ENCODE measurements at places on chromosomes 16 and 17.

DNA sequence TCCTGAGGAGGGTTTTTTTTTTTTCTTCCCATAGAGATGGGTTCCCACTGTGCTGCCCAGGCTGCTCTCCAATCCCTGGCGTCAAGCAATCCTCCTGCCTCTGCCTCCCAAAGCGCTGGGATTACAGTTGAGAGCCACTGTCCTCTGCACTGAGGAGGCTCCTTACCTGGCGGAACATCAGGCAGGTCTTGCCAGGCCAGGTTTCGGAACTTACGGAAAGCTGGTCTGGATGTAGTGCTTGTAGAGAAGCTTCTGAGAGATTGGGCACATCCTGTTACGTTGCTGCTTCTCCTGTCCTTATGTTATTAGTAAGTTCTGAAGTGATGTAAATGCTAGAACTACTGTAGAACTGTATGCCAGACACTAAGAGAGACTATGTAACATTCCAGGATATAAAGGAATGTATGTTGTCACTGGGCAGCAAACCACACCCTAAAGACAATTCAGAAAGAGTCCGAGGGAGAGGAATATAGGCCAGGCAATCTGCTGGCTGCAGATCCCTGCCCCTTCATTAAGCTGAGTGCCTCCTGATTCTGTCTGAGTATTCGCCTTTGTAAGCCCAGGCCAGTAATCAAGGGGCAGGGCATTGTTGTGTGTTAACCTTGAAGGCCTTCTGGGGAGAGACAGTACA, 21.1 kb downstream of the ETV4 start:
- no peak for DNase-seq

DNA sequence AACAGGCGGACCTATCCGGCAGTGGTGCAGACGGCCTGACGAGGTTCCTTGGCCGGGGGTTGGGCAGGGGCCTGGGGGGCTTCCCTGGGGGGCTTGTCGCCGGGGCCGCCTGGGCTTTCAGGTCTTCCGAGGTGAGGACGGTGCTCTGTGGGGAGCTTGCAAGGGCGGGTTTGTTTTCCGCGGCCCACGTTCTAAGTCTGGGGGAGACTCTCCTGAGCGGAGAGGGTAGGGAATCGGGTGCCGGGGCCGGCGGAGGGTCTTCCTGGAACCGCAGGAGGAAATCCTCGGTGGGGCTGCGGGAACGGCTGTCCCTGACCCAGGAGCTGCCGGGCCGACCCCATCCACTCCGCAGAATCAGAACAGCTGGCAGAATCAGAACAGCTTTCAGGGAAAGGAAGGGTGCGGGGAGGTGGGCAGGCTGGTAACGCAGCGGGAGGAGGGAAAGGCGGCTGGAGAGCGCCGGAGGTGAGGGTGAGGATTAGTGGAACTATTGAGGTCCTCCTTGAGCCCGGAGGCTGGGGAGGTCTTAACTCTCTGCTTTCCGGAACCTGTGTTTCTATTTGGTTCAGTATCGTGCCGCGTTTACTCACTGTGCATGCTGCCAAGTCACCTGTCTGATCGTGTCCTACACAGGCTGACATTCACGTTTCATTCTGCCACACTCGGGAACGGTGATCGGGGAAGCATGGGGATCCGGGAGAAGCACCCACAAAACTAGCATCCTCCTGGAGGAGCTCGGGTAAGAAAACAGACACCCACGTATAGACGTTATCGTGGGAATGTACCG, 28.9 kb downstream of the CPSF4L start:
- DNase-seq, result no peak

- DNase-seq, result no peak
Observed at GRCh38 chr17:81075307-81075706, 40.4 kb downstream of the BAIAP2 start.

DNA sequence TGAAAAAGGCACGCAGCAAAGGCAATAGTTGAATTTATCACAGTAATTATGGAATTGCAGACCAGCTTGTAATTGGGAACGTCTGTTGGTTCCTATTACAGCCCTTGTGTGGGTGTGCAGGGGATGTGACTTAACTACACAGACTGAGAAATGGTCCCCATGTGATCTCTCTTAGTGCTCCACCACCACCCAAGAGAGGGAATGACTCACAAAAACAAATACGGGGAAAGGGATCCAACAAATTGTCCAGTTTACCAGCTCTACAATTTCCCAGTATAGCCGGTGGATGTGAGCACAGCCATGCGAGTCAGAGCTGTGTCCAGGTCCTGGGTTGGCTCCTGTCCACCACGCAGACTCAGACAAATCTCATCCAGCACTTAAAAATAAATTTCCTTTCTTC, 337.9 kb downstream of the GRIN2A start:
- no peak for DNase-seq

DNA sequence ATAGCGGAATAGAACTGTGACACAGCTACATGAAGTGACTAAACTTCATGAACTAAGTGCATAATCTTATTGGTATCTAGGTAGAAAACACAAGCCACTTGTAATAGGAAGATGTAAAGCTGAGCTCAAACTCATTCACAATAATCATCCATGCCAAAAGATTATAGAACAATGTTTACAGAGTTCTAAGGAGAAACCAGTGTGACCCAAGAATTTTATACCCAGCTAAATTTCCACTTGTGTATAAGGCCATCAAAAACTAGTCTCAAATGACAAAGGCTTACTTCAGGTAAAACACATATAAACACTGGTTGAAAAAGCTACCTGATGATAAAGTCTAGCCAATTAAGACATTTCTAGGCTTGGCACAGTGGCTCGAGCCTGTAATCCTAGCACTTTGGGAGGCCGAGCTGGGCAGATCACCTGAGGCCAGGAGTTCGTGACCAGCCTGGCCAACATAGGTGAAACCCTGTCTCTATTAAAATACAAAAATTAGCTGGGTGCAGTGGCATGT, 16.9 kb upstream of the CPD start:
- DNase-seq, result no peak

DNA sequence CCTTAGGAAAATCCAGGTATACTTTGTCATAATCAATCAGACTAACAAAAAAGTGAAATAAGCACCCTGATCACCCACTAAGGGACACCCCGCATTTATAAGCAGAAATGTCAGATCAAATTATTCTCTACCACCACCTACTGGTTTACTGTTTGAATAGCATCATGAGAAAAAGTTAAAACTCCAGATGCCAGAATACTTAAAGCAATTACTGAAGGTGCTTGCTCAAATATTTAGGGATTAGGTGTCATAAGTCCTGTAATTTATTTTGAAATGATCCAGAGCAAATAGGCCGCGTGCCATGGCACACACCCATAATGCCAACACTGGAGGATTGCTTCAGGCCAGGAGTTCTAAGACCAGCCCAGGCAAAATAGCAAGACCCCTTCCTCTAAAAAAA, 2.3 kb downstream of the TOP2A start:
- DNase-seq, result no peak

GRCh38 chr16:84656649-84657048, 8.3 kb downstream of the KLHL36 start:
- DNase-seq, result no peak

DNA sequence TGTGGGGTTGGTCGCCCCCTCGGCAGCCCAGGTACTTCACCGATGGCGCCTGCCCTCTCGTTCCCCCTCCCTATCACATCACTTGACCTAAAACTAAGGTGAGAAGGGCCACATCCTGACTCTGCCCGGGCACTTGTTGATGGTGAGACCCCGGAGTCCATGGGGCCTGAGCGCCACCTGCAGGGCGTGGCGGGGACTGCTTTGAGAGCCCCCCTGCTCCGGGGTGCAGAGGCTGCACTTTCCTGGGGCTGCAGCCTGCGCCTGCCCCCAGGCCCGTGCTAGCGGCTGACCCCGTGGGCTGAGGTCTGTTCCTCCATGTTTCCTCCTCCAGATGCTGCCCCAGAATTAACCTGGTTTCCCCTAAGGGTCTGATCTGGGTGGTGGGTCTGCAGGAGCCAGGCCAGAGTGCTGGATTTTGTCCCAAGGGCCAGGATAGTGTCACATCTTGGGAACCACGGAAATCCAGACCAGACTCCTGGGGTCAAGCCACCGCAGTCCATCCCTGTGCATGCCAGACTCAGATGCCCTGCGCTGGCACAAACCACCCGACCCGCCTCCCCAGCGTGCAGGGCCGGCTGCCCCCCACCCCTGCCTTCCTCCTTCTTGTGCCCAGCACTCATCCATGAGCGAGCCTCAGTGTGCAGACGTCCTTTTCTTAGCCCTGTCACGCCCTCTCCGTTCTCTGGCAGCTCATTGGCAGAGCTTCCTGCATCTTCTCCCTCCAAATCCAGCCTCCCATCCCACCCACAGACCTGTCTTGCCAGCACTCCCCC, 2.7 kb downstream of the NDUFAF8 start:
- DNase-seq, result peak; percentile 54

GRCh38 chr17:77696151-77696720, 262.3 kb upstream of the TNRC6C start:
- DNase-seq, result no peak

DNA sequence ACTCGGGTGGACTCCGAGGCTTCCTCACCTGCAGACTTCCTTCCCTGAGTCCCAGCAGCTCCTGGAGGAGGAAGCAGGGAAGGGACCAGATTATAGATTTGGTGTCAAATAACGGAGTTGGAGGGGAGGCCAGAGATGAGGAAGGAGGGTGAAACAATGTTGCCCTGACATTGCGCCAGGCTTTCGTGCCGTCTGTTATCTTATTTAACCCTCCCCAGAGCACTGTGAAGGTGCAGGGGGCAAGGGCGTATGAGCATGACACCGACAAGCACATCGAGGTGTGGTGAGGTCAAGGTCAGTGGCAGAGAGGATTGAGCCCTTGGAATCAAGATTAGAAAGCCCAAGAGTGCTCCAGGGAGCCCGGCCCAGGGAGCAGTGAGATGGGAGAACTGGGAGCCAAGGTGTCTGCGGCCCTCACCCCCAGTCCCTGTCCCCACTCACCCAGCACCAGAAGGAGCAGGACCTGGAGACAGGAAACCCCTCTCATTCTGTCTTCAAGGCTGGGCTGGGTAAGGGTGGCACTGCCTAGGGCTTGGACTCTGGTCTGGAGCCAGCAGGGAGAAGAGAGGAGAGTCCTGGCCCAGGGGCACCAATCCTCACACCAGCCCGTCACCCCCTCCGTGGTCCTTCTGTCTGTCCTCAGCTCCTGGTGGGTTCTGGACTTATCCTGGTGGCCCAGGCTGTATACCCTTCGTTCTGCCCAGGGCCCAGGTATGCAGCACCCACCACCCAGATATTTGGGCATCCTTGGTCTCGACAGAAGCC, 1.1 kb downstream of the PRSS33 start:
- DNase-seq, result no peak

GRCh38 chr17:40611840-40612474, 35.7 kb downstream of the SMARCE1 start:
- no peak for DNase-seq

GRCh38 chr17:40108970-40109824, 8.8 kb upstream of the NR1D1 start:
- no peak for DNase-seq

DNA sequence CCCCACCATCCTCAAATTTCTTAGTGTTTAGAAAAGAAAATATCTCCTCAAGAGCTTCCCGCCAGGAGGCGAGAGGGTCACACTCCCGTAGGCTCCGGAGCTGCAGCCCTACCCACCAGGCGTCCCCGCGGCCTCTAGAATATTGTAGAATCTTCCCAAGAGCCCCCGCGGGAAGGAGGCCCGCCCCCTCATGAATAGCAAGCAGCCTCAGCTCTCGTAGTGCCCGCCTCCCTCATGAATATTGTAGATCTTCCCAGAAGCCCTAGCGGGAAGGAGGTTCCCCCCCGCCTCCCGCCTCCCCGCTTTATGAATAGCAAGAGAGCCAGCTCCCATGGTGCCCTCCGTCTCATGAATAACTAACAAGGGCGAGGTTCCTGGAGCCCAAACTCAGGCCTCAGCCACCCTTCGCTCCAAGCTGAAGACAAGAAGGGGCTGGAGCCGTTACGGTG, at the start of gene FBXO47:
FBXO47 (minus strand) TSS at position 114 of the 449 bp plus-strand sequence. CDS start 4,378 bp downstream, outside the sequence.
- DNase-seq, result peak; percentile 42

DNA sequence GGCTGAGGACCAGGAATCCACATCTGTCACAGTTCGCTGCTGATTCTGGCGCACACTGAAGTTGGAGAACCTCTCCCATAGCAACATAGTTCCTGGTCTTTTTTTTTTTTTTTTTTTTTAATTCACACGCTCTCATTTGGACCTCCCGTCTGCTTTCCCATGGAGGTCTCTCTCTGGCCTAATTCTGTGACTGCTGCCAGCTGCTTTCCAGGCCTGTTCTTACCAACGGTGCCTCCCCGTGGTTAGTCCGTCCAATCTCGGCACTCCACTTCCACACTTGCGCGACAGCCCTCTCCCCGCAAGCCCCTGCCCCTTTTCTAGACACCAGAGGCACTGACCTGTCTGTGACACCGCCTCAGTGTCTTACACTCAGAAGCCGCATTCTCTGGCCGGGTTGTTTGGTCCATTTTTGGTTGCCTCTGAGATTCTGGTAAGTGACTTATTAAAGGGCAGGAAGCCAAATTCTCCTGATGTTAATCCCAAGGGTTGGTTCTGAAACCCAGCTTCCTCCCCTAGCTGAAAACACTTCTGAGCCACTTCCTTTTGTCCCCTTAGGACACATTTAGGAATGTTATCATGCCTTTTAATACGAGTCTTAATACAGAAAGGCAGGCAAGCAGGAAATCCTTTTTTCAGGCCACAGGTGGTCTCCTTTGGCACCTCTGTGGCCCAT, 1.1 kb upstream of the AKTIP start:
- no peak for DNase-seq

DNA sequence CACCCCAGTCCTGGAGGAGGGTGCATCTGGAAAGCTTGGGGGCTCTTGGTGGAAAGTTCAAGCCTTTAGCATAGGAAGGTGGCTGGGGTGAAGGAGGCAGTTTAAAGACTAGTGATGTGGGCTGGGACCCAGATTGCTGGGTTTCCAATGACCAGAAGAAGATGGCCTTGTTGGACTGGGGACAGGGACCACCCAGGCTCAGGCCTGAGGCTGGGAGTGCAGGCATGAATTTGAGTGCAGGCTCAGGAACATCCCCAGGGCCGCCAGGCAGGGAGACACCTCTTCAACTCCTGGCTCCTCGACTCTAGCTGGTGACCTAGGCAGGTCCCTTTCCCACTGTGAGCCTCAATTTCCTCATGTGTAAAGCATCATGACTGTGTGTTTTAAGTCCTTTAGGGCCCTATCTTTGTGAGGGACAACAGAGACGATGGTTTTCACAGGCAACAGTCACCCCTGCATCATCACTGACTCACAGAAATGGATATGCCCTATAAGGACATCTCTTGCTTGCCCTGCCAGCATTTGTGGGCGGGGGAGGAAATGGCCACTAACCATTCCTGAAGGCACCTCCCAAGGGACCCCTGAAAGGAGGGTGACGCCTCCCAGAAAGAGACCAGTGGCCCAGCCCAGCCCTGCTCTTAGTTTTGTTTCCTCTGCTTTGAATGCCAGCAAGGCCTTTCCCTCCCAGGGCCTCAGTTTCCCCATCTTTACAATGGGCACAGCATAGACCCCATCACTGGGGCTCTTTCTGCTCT, 11.1 kb downstream of the NLRC5 start:
- no peak for DNase-seq

GRCh38 chr17:64580384-64581315, 73.9 kb downstream of the CEP95 start:
- no peak for DNase-seq

- DNase-seq, result no peak
Observed at GRCh38 chr17:79690466-79690865, 40.3 kb upstream of the ENPP7 start.

DNA sequence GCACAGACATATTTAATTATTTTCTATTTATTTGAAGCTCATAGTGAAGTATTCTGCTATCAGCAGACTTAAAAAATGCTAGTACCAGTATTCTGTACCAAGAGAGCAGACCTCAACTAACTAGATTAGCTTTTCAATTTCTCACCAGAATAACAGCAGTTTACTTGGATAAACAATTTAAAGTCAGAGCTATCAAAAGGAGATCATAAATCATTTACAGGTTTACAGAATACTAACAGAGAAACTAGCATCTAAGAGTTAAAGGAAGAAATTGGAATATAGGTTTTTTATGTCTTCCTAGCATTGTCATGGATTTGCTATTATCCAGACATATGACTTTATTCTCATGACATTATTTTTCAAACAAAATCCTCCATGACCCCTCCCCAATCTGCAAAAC, 3.4 kb downstream of the SPOP start:
- no peak for DNase-seq

Measured in central memory CD8-positive, alpha-beta T cell (primary cell).